Putamen (tissue), 1 donor: ENCODE measurements at places on chromosomes 4 and X.

DNA sequence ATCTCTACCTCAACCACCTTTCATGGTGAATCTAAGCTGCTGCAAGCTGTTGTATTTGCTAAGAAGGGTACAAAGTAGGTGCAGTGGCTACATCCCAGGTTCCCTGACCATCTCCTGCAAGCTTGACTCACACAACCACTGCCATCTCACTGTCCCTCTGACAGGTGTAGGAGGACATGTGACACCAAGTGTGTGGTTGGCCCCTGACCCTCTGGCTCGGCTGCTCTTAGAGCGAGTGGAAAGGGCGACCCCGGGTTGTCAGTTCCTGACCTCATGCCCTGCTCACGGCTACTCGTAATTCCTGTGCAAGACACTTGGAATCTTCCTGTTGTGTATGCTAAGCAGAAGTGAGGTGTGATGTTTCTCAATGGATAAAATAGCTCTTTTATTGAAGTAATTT, 184.4 kb downstream of the DCLK2 start:
- DNase-seq = no peak

DNA sequence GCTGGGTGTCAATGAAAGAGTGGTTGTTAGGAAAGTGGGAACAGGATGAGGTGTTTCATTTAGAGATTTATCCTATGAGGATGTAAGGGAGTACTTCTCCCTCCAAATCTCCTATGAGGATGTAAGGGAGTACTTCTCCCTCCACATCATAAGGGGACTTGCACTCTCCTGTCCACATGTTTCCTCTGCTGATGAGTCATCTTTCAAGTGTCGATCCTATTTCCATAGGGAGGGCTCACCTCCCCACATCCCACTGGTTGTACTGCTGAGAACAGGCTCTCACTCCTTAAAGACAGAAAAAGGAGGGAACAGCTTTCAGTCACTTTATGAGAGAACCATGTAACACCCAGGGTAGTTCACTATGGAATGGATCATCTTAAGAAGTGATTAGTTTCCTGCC, 65.0 kb downstream of the INPP4B start:
- DNase-seq = no peak

- DNase-seq = no peak
Measured at GRCh38 chrX:140799216-140799615, 89.7 kb downstream of the LINC00632 start.

DNA sequence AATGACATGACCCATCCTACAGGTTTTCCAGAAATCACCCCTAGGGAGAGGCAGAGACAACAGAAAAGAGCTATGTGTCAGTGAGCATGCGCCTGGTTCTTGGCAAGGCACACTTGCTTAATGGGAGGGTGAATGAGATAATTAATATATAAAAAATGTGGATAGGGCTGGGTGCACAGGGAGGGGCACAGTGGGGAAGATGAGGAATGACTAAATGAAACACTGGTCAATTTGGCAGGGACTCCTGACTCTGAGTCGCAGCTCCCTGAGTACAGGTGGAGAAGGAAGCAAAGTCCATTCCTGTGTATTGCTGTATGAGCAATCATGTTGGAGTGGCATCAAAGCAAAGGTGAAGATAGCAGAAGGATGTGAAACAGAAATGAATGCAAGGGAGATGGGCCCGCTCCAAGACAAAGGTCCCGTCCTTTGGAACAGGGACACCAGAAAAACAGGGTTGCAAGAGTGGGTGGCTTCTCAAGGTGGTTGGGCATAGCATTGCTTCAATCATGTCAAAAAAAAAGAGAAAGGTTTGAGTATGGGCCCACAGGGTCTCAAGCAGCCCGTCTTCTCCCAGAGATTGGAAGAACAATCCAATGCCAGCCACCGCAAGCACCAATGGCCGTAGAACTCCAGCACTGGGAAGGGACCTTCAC, 278.4 kb upstream of the AGTR2 start:
- no peak for DNase-seq

GRCh38 chrX:19855700-19856381, 31.6 kb downstream of the SH3KBP1 start:
- DNase-seq = no peak

GRCh38 chr4:108878806-108879205, 116.0 kb upstream of the ETNPPL start:
- no peak for DNase-seq

GRCh38 chrX:10656214-10656613, 35.8 kb upstream of the MID1 start:
- DNase-seq = no peak

DNA sequence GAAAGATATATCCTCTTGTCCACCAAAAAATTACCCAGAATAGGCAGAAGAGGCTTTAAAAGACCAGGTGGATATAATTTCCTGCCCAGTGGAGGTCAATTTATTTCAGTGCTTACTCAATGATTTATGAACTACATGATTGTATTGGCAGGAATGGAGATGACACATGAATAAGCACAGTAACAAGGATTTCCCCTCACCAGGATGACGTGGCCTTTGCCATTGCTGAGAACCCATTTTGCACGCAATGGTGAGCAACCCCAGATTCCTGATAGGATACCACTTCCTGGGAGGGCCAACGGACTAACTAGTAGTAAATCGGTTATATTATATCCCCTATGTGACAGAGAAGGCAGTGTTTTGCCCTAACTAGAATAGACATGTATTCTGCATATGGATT, 11.6 kb upstream of the TTC29 start:
- DNase-seq = no peak

DNA sequence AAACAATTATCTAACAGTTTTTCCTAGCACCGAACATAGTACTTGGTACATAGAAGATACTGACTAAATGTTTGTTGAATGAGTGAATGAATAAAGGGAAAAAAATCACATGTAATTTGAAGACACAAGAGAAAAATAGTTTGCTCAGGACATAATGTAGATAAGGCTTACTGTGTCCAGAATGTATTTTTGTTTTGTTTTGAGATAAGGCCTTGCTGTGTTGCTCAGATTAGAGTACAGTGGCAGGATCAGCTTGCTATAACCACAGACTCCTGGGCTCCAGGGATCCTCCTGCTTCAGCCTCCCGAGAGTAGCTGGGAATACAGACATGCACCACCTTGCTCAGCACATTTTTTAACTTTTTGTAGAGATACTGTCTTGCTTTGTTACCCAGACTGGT, 6.5 kb downstream of the FAM199X start:
- DNase-seq = no peak

GRCh38 chr4:148057516-148057915, 325.6 kb downstream of the ARHGAP10 start:
- DNase-seq = no peak

DNA sequence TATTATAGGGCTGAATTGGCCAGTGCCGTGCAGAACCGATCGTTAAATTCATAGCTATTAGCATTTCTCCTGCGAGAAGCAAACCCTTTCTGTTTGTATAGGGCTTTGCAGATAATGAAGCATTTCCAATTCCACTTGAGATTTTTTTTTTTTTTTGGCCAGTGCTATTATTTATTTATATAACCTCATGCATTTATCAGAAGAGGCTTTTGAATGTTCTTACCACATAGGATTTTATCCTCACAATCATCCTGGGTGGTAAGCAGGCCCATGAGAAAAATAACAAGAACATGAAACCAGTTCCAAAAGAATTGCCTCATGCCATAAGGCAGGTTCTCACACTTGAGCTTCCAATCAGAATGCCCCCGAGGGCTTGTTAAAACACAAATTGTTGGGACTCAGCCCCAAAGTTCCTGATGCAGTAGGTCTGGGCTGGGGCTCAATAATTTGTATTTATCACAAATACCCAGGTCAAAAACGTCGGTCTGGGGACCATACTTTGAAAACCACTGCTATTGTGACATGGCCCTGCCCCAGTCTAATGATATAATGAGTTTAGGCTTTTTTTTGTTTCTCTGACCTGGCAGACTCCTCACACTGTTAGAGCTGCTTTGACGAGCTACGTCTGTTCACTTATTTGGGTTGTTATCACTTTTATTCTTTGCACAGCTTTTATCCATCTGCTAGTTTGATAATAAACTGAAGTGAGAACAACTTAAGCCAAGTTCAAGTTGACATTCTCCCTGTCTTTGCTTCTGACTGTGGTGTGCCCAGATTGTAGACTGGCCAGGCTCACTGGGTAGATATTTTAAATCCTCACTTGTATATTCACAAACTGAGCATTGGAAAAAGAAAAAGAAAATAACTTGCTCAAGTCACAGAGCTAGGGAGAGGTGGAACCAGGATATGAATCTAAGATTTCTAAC, 20.1 kb downstream of the SUPT20HL1 start:
- DNase-seq = no peak

- no peak for DNase-seq
Measured at GRCh38 chr4:124143632-124144031, 568.9 kb downstream of the ANKRD50 start.

DNA sequence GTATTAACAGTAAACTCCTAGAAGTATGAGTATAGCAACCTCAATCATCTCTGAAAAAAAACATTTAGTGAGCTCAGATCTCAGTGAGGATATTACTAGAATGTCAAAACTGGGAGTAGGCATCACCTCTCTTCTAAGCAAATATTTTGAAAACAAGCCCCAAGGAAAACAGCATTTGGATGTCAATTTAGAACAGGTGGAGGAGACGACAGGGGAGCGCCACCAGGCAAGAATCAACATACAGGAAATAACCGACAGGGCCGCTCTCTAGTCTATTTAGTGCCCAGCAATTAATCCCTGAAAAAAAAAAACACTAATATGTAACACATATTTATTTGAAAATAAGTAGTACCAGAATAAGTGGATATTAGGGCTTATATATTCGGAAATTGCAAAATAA, 940.3 kb upstream of the ADGRL3 start:
- no peak for DNase-seq

GRCh38 chrX:28670074-28670473, 82.8 kb downstream of the IL1RAPL1 start:
- no peak for DNase-seq

GRCh38 chrX:139766545-139766983, 58.6 kb upstream of the MCF2 start:
- no peak for DNase-seq

GRCh38 chr4:188002323-188002722, 6.8 kb downstream of the ZFP42 start:
- DNase-seq = no peak

DNA sequence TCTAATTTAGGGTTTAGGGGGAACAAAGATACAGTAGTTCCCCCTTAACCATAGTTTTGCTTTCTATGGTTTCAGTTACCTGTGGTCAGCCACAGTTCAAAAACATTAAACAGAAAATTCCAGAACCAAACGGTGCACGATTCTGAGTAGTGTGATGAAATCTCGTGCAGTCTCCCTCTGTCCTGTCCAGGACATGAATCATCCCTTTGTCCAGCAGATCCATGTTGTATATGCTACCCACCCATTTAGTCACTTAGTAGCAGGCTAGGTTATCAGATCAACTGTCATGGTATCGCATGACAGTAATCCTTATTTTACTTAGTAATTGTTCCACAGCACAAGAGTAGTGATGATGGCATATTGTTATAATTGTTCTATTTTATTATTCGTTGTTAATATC, 556.1 kb downstream of the IL1RAPL1 start:
- DNase-seq = no peak

DNA sequence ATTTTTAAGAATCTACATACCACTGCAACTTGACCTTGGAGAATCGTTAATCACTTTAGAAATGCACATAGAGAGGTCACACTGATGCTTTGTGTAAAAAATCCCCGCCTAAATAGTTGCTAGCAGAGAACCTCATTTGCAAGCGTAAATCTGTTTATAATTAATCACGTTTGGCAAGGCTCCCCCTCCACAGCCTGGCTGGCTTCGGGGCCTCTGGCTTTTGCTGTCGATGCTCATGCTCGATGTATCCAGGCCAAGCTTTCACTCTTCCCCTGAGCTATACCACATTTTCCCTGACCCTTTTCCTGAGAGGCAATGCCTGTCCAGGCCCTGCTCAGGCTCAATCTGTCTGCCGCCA, 23.4 kb downstream of the CYTL1 start:
- DNase-seq = no peak

GRCh38 chrX:64350521-64350920, 44.7 kb downstream of the MTMR8 start:
- DNase-seq = no peak

- DNase-seq = no peak
Measured at GRCh38 chr4:1834047-1834775, 21.7 kb downstream of the LETM1 start.

GRCh38 chr4:26077756-26078155, 163.7 kb downstream of the SMIM20 start:
- no peak for DNase-seq

DNA sequence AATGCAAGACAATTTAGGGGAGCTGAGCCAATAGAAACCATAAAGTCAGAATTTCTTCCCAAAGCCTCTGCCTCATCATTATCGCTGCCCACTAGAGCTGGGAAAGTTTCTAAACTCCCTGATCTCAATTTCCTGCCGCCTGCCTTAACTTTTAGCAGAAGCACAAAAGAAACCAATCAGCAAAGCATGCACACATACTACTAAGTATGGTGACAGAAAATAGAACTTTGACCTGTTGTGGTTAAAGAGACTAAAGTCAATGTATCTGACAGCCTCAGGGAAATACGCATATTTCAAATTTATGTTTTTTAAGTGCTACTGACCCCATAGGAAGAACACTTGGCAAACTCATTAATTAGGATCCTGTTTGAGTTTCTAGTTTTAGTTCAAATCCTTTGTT, 10.1 kb downstream of the STK26 start:
- no peak for DNase-seq

DNA sequence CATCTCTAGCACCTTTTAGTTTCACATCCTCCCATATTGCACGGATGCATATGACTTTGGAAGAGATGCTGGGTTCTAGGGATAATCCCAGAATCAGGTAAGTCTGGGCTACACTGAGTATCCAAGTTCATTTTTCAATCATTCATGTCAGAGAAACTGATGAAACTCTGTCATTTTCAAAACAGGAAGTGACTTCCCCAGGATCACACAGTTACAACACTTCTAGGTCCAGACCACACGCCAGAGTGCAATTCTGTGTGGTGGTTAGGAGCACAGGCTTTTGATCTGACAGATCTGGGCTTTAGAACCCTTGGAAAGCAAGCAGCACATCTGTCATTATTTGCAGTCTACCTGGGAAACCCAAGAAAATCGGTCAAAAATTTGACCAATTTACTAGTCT, 52.1 kb upstream of the CDKN2AIP start:
- no peak for DNase-seq

GRCh38 chrX:131675596-131676194, 131.8 kb downstream of the OR13H1 start:
- DNase-seq = no peak
